Suprapubic skin (tissue), 4 donors: ENCODE measurements at places on chromosomes 1 and 21. TPM values are rescaled to one million over a fixed set of nuclear protein-coding genes. Genes with fewer than 3 reads are reported as not detected.

- H3K4me1 ChIP-seq = no peaks in the 10 kb centered on the region
- DNase-seq = peak; percentile 44
- peaks cover 11% of the 10 kb centered on the region for H3K27me3 ChIP-seq
- H3K4me3 ChIP-seq = no peak overlapping the region
These were observed 25.9 kb downstream of the IGFN1 start for GRCh38 chr1:201216395-201217085.

UBL4B gene
- total RNA-seq = 1.1 TPM

S100A11 gene
- total RNA-seq = 431 TPM

PRELP gene
- 34.7 TPM for total RNA-seq
